Stimulated activated CD4-positive, alpha-beta T cell treated with anti-CD3 and anti-CD28 coated beads, Interleukin-1b, Interleukin-23, amount 100 ng/mL, for 1 hour (primary cell): ENCODE measurements at places on chromosomes 1 and 21.

DNA sequence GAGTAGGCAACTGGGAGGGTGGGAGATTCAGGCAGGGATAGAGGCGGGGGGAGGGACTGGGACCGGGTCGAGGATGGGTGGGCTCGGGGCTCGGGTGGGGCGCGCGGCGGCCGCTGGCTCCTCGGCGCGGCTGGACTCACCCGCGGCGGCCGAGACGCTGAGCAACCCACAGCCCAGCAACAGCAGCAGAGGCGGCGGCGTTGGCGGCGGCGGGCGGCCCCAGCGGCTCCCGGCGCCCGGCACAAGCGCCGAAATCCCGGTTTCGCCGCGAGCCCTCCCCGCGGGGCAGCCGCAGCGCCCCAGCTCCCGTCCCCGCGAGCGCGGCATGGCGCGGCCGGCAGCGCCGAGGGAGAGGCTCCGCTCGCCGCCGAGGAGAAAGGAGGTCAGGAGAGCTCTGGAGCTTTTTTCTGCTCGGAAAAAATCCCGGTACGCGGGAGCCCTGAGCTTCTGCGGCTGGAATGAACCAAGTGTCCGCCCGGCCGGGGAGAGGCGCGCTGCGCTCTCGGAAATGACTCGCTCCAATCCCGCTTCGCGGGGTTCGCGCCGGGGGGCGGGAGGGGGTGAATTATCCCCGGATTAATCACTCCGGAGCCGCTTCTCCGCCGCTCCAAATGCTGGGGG lies at the start of gene CSMD2:
Gene CSMD2, minus strand, starts transcription at position 460 of the 621 bp plus-strand sequence. Its CDS starts 133 bp downstream, at position 327.
- no peak for DNase-seq

DNA sequence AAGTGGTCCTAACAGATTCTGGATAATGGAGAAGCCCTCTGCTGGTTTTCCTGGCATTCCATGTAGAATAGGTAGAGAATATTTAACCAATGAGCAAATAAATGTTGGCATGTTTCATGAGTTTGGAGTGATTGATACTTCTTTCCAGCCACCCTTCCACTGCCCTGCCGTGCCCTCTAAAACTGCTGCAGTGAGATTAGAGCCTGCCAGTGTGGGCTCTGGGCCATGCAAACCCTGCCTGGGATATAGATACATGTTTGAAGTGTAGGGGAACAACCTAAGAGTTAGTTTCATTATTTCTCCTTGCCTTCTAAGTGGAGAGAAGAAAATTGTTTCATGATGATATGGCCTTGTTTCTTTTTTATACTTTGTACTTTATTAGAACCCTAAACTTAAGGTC lies 10.4 kb downstream of the UBE2Q1 start:
- no peak for DNase-seq

- DNase-seq: no peak
These were observed 296.7 kb upstream of the PTBP2 start for GRCh38 chr1:96424877-96425276.

DNA sequence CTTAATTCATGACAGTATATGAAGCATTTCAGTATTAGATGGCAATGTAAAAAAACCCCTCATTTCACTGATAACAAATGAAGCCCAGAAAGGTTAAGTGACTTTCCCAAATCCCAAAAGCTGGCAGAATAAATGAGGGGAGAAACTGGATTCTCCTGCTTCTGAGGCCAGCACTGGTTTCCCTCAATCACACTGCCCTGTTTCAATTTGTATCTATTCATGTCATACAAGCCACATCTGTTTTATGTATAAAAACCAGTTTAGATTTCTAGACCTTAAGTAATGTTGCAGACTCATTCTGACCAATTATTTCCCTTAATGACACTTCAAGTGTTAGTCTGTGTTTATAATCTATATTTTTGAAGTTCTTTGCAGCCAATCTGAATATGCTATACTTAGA lies 16.8 kb downstream of the PLPPR4 start:
- DNase-seq: no peak

DNA sequence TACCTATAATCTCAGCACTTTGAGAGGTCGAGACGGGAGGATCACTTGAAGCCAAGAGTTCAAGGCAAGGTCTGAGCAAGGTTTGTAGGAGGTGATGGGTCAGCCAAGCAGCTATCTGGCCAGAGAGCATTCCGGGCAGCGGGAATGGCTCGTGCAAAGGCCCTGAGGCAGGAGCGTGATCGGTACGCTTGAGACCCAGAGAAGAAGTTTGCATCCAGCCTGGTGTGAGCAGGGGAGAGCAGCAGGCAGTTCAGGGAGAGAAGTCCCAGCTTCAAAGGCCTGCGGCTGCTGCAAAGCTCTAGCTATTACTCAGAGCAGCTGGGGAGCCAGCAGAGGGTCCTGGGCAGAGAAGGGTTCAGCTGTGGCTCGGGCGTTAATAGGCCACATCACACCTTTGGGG lies 5.1 kb upstream of the SRARP start:
- DNase-seq: no peak

GRCh38 chr1:102498929-102499328 lies 502.2 kb upstream of the OLFM3 start:
- no peak for DNase-seq

DNA sequence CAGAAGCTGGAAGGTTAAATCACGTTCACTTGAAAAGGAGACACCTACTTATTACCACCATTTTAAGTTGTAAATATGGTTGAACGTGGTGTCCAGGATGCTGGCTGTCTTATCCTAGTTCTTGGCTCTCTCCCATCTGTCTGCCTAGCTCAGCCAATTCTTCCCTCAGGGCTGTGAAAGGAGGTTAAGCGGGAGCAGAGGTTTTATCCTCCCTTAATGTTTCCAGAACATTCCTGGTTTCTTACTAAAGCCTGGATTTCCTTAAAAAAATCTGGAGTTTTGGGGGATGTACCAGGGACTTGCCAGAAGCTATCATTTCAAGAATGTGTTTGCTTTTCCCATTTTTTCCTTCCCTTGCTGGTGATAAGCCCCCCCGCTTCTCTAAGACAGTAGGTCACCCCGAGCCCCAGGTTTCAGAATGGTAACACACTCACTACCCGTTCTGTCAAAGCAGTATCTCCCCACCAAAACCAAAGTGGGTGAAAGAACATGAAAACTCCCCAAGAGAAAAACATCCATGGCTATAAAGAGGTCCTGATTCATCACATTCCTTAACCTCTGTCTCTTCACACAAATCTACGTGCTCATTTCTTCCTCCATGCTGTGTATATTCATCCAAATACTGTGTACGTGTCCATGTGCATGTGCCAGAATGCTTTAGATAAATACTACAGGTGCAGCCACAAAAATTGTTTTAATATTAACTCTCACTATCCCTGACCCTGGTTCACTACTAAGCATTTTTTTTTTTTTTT lies 114.7 kb downstream of the MAP3K21 start:
- no peak for DNase-seq

DNA sequence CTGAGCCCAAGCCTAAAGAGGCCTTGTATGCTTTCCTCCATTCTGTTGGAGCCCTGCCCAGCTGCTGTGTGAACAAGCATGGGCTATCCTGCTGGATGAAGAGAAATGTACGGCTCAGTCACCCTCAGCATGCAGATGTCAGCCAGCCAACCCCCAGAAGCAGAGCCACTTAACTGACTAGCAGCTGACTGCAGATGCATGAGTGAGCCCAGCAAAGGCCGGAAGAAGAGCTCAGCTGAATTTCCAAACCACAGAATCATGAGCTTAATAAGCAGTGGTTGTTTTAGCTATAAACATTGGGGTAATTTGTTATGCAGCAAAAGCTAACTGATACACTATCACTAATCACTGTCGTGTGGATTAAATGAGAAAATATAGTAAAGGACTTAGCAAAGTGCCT lies 39.0 kb downstream of the FOXO6 start:
- DNase-seq: no peak

DNA sequence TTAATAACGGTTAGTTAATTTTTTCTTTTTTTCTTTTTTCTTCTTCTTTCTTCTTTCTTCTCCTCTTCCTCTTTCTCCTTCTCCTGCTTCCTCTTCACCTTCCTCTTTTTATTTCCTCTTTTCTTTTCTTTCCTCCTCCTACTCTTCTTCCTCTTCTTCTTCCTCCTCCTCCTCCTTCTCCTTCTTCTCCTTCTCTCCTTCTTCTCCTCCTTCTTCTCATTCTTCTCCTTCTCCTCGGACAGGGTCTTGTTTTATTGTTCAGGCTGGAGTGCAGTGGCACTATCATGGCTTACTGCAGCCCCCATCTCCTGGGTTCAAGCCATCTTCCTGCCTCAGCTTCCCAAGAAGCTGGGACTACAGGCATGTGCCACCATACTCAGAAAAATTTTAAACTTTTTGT lies 13.4 kb upstream of the ACBD3 start:
- DNase-seq: no peak

DNA sequence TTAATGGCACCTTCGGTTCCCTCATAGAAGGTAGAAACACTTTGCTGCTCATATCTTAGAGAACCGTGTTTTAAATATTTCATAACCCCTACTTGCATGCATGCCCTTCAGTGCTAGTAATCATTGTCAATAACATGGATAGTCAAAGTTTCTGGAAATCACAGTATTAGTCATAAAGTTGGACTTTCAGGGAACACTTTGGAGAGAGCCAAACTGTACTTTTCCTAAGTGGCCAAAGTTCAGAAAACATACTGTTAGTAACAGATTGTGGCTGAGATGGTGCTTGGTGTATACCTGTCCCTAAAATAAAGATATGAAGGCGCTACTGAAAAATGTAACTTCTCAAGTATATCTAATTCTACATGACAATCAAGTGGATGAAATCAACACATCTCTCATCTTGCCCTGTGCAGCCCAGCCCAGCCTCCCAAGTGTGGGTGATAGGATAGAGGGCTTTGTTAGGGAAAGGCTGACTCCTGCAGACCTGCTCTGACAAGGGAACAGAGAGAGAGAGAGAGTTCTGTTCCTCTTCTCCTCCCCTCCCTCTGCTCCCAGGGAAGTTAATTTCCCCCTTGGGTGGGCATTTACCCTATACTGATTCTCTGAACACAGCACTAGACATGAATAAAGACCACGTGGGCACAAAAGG lies 14.4 kb downstream of the MYOC start:
- no peak for DNase-seq

DNA sequence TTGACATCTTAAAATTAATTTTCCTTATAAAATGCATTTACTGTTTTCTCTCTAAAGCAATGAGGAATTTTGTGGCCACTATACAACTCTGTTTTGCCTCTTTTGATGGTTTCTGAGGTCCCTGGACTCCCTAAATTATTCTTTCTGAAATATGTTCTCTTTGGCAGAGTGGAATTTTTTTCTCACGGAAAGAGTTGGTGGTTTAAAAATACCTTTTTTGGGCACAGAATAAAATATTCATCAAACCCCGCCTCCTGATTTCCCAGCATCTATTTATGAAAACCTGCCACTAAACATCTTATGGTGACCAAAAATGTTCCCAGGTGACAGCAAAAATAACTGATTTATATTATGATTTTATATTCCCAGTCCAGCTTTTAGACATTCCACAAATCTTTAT lies 165.3 kb upstream of the SYT6 start:
- DNase-seq: no peak

DNA sequence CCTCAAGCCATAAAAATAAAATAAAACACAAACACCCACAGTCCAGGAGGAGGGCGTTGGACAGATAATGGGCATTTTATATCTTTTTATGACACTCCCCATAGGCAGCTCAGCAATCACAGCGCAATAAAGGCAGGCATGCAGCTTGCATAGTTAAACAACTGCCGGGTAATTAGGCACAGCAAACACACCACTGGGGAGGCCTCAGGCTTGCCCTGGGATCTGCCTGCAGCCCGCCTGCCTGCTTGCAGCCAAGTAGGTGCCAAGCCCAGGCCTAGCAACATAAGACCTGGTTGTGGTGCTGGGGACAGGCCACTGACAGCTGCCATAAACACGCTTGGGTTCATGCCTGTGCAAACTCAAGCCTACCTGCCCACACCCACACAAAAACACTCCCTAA lies 54.2 kb downstream of the DMAP1 start:
- no peak for DNase-seq

GRCh38 chr1:160429125-160429561 lies 28.8 kb downstream of the VANGL2 start:
- DNase-seq: no peak

- no peak for DNase-seq
These were observed 37.3 kb upstream of the STUM start for GRCh38 chr1:226511296-226511695.

- no peak for DNase-seq
These were observed 19.3 kb upstream of the LSS start for GRCh38 chr21:46247699-46248421.

GRCh38 chr1:208767816-208768215 lies 523.6 kb upstream of the PLXNA2 start:
- DNase-seq: no peak

DNA sequence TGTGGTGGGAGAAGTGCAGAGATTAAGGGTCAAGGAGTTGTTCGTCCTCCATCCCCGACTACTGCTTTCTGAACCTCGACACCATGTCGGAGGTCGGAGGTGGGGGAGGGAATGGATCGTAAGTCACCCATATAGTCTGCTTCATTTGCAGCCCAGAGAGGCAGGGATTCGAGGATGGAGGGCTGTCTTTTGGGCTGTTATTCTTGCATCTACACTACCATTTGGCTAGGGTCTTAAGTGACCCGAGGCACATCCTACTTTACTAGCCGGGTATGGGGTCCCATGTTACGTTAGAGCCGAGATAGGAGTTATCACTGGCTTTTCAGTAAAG lies 578 bp downstream of the USP21 start:
- no peak for DNase-seq

- DNase-seq: no peak
These were observed 108.6 kb upstream of the COP1 start for GRCh38 chr1:176315519-176316220.

GRCh38 chr1:64135462-64136223 lies 67.8 kb upstream of the UBE2U start:
- DNase-seq: no peak

- DNase-seq: no peak
These were observed 875 bp upstream of the RNASEL start for GRCh38 chr1:182589931-182590330.

DNA sequence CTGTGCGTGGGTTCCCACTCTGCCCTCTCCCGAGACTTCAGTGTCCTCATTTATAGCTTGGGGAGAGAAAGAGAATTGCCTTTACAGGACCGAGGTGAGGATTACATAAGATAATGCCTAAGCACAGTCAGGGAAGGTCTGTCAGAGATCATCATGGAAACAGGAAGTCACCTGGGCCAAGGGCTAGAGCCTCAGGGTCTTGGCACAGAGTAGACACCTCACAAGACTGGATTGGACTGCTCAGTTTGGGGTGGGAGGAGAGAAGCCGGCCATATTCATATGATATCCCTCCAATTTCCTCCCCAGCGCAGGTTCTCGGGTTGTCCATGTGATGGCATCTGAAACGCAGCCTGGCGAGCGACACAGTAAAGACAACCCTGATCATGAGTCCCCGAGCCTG lies 3.8 kb downstream of the CNR2 start:
- no peak for DNase-seq

- DNase-seq: no peak
These were observed 4.3 kb upstream of the SORT1 start for GRCh38 chr1:109402025-109402424.

- DNase-seq: no peak
These were observed 5.6 kb upstream of the COG2 start for GRCh38 chr1:230636575-230637148.

DNA sequence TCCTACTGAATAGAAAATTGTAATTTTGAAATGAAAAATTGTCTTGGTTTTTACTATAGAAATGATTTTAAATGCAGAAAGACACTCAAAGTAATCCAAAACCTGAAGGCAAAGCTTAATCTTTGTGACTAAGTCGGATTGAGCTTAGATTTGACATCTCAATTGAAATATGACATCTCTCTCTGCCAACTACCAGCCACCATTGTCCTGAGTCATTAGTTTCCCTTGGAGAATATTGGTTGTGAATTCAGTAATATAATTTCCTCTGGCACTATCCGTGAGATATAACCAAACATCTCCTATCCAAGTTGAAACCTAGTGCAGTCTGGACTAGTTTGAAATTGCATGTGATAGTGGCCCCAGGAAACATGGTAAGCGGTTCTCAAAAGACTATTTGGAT lies 37.1 kb downstream of the PLA2G4A start:
- DNase-seq: no peak

- no peak for DNase-seq
These were observed 4.4 kb downstream of the NDUFS2 start for GRCh38 chr1:161206411-161207140.
